ENCODE measurements at places on chromosomes 13 and 19. TPM values are rescaled to one million over a fixed set of nuclear protein-coding genes. Genes with fewer than 3 reads are reported as not detected.

DNA sequence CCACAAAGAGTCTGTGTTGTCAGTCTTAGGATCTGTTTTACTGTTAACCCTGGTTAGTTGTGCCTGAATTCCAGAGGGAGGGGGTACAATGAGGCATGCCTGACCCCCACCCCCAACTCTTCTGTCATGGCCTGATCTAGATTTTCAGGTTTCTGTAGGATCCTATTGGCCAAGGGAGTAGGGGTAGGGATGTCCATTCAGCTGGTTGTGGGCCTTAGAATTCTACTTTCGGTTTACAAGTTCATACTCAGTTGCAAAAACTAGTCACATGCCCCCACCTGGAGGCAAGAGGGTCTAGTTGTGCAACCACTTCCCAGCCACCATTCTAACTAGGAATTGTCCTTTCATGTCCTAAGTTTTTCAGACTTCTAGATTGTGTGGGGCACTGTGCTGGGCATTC, 94.3 kb upstream of the MBNL2 start:
- DNase-seq = no peak

DNA sequence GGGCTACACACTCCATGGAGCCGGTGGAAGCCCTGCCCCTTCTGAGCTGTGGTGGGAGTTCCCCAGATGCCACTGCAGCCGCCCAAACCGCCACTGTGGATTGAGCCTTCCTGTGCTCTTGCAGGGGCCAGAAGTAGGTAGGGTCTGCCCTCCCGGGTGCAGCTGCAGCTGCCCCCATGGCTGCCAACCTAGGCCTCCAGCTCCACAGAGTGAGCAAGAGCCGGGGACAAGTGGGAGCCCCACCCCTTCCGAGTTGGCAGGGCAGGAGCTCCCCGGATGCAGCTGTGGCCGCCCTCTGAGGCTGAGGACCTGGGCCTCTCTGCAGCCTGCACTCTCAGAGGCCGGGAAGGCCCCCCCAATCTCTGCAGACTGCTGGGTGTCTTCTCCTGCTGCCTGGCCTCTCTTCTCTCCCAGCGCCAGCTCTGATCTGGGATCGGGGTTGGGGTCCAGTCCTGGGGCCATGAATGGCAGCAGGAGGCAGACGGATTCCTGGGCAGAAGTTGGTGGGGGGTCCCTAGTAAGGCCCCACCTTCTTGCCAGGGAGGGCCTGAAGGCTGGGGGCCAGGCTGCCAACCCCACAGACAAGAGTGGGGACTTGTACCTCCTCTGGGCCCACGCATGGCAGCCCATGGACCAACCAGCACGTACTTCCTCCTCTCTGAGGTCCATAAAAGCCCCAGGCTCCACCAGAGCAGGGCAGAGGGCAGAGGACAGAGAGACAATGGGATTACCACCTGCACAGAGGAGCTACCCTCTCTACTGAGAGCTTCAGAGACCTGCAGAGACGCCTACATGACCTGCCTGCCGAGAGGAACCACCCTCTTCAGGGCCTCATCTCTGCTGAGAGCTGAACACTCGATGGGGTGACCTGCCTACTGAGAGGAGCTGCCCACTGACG, 28.9 kb downstream of the AP2S1 start:
- H3K27me3 ChIP-seq = no peaks in the 10 kb centered on the region
- H3K4me3 ChIP-seq = no peak overlapping the region
- H3K36me3 ChIP-seq = no peaks in the 10 kb centered on the region
- no peak for DNase-seq

DNA sequence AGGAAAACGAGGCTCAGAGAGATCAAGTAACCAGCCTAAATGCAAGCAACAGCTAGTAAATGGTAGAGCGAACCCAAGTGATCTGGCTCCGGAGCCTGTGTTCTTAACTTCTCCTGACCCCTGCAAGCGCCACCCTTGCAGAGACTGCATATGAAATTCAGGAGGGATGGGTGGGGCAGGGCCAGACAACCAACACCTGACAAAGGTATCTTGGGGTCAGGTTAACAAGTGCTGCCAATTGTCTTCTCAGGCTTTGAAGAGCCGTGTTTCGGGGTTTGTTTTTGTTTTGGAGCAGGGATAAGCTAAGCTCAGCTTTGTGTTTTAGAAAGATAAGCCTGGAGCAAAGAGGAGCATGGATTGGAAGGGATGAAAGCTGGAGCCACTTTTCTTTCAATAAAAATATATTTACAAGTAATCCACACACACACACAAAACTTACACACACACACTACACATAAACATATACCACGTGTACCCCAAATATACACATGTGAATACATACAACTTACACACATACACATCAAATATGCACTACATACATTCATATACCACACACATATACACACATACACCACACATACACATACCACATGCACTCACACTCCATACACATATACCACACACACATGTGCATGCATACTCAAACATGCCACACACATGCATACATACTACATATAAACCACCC, 722.0 kb downstream of the DIAPH3 start:
- H3K4me1 ChIP-seq = no peaks in the 10 kb centered on the region
- H3K4me3 ChIP-seq = no peak overlapping the region
- H3K27me3 ChIP-seq = no peaks in the 10 kb centered on the region
- DNase-seq = no peak
- no peak overlapping the region for H3K27ac ChIP-seq
- H3K36me3 ChIP-seq = no peaks in the 10 kb centered on the region

GRCh38 chr13:76879203-76879882, 6.9 kb downstream of the KCTD12 start:
- DNase-seq = peak; percentile 38
- no peaks in the 10 kb centered on the region for H3K27me3 ChIP-seq
- H3K4me1 ChIP-seq = peaks cover 5% of the 10 kb centered on the region
- no peak overlapping the region for H3K4me3 ChIP-seq

- no peaks in the 10 kb centered on the region for H3K36me3 ChIP-seq
- H3K27ac ChIP-seq = no peak overlapping the region
- H3K4me3 ChIP-seq = no peak overlapping the region
- no peak for DNase-seq
- no peaks in the 10 kb centered on the region for H3K4me1 ChIP-seq
Measured at GRCh38 chr13:31072041-31072440, 89.7 kb downstream of the HSPH1 start.

DNA sequence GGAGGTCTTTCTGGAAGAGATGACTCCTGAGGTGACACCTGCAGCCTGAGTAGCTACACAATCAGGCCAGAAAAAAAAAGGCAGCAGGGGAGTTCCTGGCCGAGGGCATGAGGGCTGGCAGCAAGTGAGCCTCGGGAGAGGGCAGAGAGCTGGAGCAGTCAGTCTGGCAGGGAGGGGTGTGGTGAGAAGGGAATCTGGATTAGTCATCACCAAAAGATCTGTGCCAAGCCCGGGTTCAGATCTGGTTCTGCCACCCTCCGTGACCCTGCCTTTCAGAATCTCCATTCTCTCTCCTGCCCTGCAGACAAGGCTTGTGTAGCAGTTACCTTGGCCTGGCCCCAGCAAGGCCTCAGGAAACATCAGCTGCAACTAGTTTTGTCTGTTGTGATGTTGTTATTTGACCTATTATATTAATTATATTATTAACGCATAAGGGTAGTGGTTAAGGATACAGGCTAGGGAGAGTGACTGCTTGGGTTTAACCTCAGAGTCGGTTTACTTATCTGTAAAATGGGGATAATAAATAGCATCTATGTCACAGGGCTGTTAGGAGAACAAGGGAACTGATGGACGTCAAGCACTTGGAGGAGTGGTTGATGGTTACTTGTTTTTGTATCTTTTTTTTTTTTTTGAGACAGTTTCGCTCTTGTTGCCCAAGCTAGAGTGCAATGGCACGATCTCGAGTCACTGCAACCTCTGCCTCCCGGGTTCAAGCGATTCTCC, 2.7 kb upstream of the CAPNS1 start:
- H3K4me1 ChIP-seq = peaks cover 34% of the 10 kb centered on the region
- peak; percentile 80 for DNase-seq
- H3K36me3 ChIP-seq = peaks cover 2% of the 10 kb centered on the region
- no peaks in the 10 kb centered on the region for H3K27me3 ChIP-seq
- peak overlapping the region; percentile 5 for H3K4me3 ChIP-seq

DNA sequence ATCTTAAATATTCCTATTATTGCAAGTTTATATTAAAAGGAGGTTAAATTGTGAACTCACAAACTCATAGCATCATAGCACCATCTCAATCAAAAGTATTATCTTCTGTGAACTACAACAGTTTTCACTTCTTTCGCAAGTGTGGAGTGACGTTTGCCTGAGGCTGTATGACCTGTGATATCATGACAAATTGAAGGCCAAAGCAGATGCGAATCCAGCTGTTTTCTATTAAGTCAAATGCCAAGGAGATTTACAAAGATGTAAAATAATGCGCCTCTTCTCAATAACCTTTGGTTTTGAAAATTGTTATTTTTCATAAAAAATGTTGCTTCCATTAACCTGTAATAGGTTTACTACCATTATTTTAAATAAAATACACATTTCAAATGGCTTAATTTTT, 7.6 kb upstream of the PEG3 start:
- no peak for DNase-seq
- H3K4me3 ChIP-seq = no peak overlapping the region
- H3K4me1 ChIP-seq = no peaks in the 10 kb centered on the region
- H3K27ac ChIP-seq = no peak overlapping the region

DNA sequence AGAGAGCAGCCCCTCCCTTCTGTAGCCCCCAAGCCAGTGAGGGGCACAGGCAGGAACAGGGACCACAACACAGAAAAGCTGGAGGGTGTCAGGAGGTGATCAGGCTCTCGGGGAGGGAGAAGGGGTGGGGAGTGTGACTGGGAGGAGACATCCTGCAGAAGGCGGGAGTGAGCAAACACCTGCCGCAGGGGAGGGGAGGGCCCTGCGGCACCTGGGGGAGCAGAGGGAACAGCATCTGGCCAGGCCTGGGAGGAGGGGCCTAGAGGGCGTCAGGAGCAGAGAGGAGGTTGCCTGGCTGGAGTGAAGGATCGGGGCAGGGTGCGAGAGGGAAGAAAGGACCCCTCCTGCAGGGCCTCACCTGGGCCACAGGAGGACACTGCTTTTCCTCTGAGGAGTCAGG, 4.2 kb downstream of the KLK3 start:
- no peak overlapping the region for H3K27ac ChIP-seq
- H3K4me3 ChIP-seq = no peak overlapping the region
- no peaks in the 10 kb centered on the region for H3K36me3 ChIP-seq
- no peaks in the 10 kb centered on the region for H3K4me1 ChIP-seq

- no peaks in the 10 kb centered on the region for H3K27me3 ChIP-seq
- no peak overlapping the region for H3K4me3 ChIP-seq
- H3K36me3 ChIP-seq = no peaks in the 10 kb centered on the region
- no peak for DNase-seq
- no peaks in the 10 kb centered on the region for H3K4me1 ChIP-seq
Measured at GRCh38 chr13:112238436-112238995, 137.6 kb upstream of the SPACA7 start.

DNA sequence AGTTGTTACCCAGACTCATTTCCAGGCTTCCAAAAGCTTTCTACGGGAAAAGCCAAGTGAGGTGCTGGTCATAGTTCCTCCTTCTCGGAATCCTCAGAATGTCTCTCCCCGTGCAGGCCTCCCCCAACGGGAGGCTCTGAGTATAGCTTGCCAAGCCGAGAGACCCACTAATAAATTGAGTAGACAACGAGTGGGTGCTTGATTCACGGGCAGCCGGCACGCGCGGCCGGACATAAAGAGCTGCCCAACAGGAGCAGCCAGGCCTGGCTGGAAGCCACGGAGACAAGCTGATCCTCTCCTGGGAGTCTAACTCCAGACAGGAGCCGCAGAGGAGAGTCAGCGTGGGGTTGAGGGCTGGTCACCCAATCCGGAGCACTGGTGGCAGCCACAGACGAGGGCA, 43.4 kb upstream of the MEDAG start:
- peaks cover 15% of the 10 kb centered on the region for H3K4me1 ChIP-seq
- H3K36me3 ChIP-seq = no peaks in the 10 kb centered on the region
- H3K4me3 ChIP-seq = no peak overlapping the region
- peak; percentile 67 for DNase-seq
- no peak overlapping the region for H3K27ac ChIP-seq

DNA sequence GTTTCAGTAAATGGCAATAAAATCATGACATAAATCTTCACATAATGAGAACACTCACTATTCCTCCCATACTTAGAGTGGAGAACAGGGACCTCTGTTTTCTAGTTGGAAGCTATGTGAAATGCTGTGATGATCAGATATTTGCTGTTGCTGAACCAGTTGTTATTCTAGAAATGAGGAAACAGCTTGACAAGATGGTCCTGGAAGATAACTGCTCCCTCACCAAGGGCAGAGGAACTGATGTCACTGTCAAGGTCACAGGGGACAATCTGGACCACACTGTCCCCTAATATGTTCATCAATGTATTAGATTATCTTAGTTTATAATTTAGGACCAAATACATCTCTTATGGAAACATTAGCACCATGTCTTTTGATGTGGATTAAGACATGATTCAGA, 1173.3 kb downstream of the PCDH17 start:
- no peak overlapping the region for H3K27ac ChIP-seq
- no peaks in the 10 kb centered on the region for H3K27me3 ChIP-seq
- H3K36me3 ChIP-seq = no peaks in the 10 kb centered on the region
- no peaks in the 10 kb centered on the region for H3K4me1 ChIP-seq
- DNase-seq = peak; percentile 21

GRCh38 chr19:23145617-23146415, 29.0 kb downstream of the ZNF730 start:
- no peaks in the 10 kb centered on the region for H3K27me3 ChIP-seq
- no peaks in the 10 kb centered on the region for H3K4me1 ChIP-seq
- no peak overlapping the region for H3K27ac ChIP-seq
- no peaks in the 10 kb centered on the region for H3K36me3 ChIP-seq
- H3K4me3 ChIP-seq = no peak overlapping the region
- DNase-seq = no peak

DNA sequence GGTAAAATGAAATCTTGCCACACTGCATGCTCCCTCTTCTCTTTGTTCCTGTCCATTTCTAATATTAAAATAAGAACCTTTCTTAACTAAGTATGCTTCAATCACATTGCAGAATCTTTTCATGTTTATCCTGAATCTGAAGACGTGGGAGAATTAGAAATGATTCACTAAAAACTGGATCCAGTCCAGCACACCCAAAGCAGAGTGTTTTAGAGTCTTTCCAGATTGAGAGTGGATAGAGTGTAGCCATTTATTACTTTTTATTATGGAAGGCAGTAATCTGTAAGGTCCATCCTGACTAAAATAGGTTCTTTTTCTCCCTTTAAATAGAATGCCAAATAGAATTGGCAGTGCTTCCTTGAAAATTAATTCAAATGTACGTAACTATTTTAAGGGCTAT, 453.5 kb downstream of the TDRD3 start:
- H3K36me3 ChIP-seq = no peaks in the 10 kb centered on the region
- H3K27ac ChIP-seq = no peak overlapping the region
- no peak for DNase-seq
- H3K4me3 ChIP-seq = no peak overlapping the region
- no peaks in the 10 kb centered on the region for H3K27me3 ChIP-seq
- H3K4me1 ChIP-seq = no peaks in the 10 kb centered on the region

GRCh38 chr13:98827449-98827848, 75.0 kb upstream of the SLC15A1 start:
- H3K27ac ChIP-seq = no peak overlapping the region
- no peaks in the 10 kb centered on the region for H3K27me3 ChIP-seq
- no peak for DNase-seq
- no peak overlapping the region for H3K4me3 ChIP-seq
- H3K36me3 ChIP-seq = peaks cover 83% of the 10 kb centered on the region

Gene ICAM4
- not detected for total RNA-seq

Gene HIPK4
- total RNA-seq = not detected

Gene NFIX
- total RNA-seq = 25.0 TPM

Gene JAK3
- 3.9 TPM for total RNA-seq

Gene GFY
- not detected for total RNA-seq

All from stomach (tissue), 19 donors.